A549 treated with Hydrocortisone at 1 μM for 4 hours (cell line): ENCODE measurements at places on chromosomes 3 and 15. TPM values are rescaled to one million over a fixed set of nuclear protein-coding genes. Genes with fewer than 3 reads are reported as not detected.

SYNPR gene
- not detected in 5 replicates for total RNA-seq

CCRL2 gene
- 0.07 to 0.10 TPM (median 0.09 TPM) in 3 of 5 replicates, not detected in the others for total RNA-seq

ACSBG1 gene
- total RNA-seq, result 0.07 to 0.25 TPM (median 0.17 TPM) in 5 replicates

DNASE1L3 gene
- total RNA-seq, result 0.22 to 0.31 TPM in 2 of 5 replicates, not detected in the others

LRRC31 gene
- total RNA-seq, result not detected in 5 replicates

FILIP1L gene
- 0.14 to 0.29 TPM (median 0.21 TPM) in 5 replicates for total RNA-seq

JMJD7 gene
- 3.2 to 4.6 TPM (median 3.4 TPM) in 5 replicates for total RNA-seq

GNAT1 gene
- total RNA-seq, result 0.21 TPM in 1 of 5 replicates, not detected in the others

ROPN1 gene
- total RNA-seq, result not detected in 5 replicates

FSD2 gene
- total RNA-seq, result not detected in 5 replicates

CKMT1B gene
- total RNA-seq, result 1.9 to 6.3 TPM (median 3.7 TPM) in 5 replicates

GFM1 gene
- total RNA-seq, result 38.7 to 63.5 TPM (median 41.5 TPM) in 5 replicates

VWA5B2 gene
- total RNA-seq, result 0.25 to 0.60 TPM (median 0.40 TPM) in 5 replicates
